ENCODE measurements at places on chromosomes 2 and 18. TPM values are rescaled to one million over a fixed set of nuclear protein-coding genes. Genes with fewer than 3 reads are reported as not detected.

EML6 gene
- total RNA-seq = 1.2 TPM

USP34 gene
- 54.5 TPM for total RNA-seq

POTEI gene
- total RNA-seq = 0.14 TPM

EPB41L3 gene
- 17.8 TPM for total RNA-seq

RBM44 gene
- 0.85 TPM for total RNA-seq

SMYD1 gene
- total RNA-seq = 0.42 TPM

SP9 gene
- total RNA-seq = not detected

CRYGD gene
- not detected for total RNA-seq

YPEL5 gene
- total RNA-seq = 77.3 TPM

EPHA4 gene
- total RNA-seq = 9.0 TPM

ARHGAP28 gene
- total RNA-seq = 4.7 TPM

ACVR1C gene
- total RNA-seq = 0.24 TPM

ANKRD44 gene
- total RNA-seq = 72.9 TPM

BMP10 gene
- 0.14 TPM for total RNA-seq

GRCh38 chr2:241310917-241311566 lies 4.4 kb downstream of the HDLBP start:
- no peak overlapping the region for H3K4me3 ChIP-seq
- H3K27ac ChIP-seq = peak overlapping the region; percentile 26
- no peaks in the 10 kb centered on the region for H3K36me3 ChIP-seq
- peaks cover 14% of the 10 kb centered on the region for H3K4me1 ChIP-seq

DNA sequence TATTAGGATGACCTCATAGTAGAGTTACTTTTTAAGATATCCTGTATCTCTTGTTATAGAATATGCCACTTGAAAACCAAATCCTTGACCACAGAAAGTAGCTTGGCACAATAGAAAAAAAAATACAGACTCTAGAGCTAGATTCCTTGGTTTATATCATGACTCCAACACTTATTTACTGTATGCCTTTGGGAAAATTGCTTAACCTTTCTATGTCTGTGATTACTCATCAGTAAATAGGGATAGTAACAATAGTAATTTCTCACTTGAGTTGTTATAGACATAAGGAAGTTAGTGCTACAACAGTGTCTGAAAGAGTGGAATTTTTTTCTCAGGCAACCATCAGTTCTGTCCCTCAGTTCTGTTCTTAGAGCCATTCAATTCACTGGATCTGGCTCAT lies 193.8 kb downstream of the GULP1 start:
- H3K27ac ChIP-seq = no peak overlapping the region
- H3K4me3 ChIP-seq = no peak overlapping the region
- H3K27me3 ChIP-seq = no peaks in the 10 kb centered on the region
- no peak for DNase-seq
- no peaks in the 10 kb centered on the region for H3K4me1 ChIP-seq

GRCh38 chr18:50695431-50696176 lies 124.2 kb downstream of the MRO start:
- no peaks in the 10 kb centered on the region for H3K36me3 ChIP-seq
- no peak overlapping the region for H3K4me3 ChIP-seq
- H3K27ac ChIP-seq = no peak overlapping the region

GRCh38 chr2:207086136-207086535 lies 79.6 kb downstream of the KLF7 start:
- peaks cover 50% of the 10 kb centered on the region for H3K36me3 ChIP-seq
- no peak overlapping the region for H3K27ac ChIP-seq
- H3K4me3 ChIP-seq = no peak overlapping the region
- H3K27me3 ChIP-seq = no peaks in the 10 kb centered on the region
- H3K4me1 ChIP-seq = peaks cover 7% of the 10 kb centered on the region
- no peak for DNase-seq

GRCh38 chr2:96501886-96502810 lies 3.0 kb downstream of the NEURL3 start:
- H3K4me3 ChIP-seq = no peak overlapping the region
- H3K27me3 ChIP-seq = no peaks in the 10 kb centered on the region
- H3K4me1 ChIP-seq = peaks cover 28% of the 10 kb centered on the region
- H3K27ac ChIP-seq = no peak overlapping the region
- no peak for DNase-seq

DNA sequence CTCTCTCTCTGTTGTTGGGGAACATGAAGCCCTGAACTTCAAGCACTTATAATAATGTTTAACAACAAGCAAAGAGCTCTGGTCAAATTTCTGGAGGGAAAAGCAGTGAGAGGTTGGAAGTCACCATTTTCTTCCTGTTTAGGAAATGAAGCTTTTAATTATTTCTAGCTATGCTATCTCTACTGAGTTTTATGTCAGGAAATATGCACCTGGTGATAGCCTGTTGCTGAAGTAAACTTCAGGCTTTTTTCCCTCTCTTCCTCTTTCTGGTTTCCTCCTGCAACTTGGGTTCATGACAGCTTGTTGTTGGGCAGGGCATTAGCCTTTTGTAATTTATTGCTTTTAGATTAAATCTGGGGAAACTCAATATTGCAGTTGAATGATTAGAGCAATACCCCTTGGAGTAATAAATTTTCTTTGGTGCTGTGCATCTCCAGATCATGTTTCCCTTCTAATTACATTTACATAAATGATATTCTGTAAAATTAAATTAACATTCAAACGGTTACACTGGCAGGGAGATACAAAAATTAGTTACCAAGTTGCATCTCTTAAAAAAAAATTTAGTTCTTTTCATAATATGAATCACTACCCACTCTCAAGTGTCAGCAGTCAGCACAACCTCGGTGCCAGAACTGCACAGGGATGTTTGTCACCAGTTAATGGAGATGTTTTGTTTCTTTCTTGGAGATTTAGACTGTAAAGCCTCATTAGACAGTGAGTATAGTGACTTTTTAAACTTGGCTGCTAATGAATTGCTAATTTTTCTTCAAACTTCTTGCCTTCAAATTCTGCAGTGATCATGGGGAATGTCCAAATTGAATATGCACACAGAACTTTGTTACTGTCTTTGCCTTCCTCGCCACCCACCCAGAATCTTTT lies 466.6 kb upstream of the ETAA1 start:
- H3K36me3 ChIP-seq = no peaks in the 10 kb centered on the region
- no peak overlapping the region for H3K4me3 ChIP-seq
- no peaks in the 10 kb centered on the region for H3K4me1 ChIP-seq
- H3K27ac ChIP-seq = no peak overlapping the region
- H3K27me3 ChIP-seq = no peaks in the 10 kb centered on the region

DNA sequence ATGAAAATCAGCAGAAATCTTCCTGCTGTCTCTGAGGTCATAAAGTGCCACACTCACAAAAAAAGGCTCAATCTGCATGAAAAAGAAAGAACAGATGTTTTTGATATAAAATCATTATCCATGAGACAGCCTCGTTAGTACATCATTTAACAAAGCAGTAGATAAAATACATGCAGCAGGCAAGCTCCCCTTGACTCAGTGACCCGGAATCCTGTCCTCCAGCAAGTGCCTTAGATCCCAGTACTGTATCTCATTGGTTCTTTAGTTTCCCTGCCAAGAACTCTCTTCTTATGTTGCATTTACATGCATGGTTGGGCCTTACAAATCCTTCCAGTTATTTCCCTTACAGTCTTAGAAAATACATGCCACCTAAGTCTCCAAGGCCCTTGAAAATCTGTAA lies 148.9 kb upstream of the CCDC195 start:
- no peak overlapping the region for H3K27ac ChIP-seq
- no peak overlapping the region for H3K4me3 ChIP-seq
- H3K4me1 ChIP-seq = no peaks in the 10 kb centered on the region
- no peaks in the 10 kb centered on the region for H3K27me3 ChIP-seq
- H3K36me3 ChIP-seq = peaks cover 78% of the 10 kb centered on the region

GRCh38 chr2:162244541-162245031 lies 1.3 kb upstream of the FAP start:
- H3K36me3 ChIP-seq = no peaks in the 10 kb centered on the region
- H3K4me1 ChIP-seq = no peaks in the 10 kb centered on the region
- no peaks in the 10 kb centered on the region for H3K27me3 ChIP-seq
- no peak for DNase-seq
- H3K27ac ChIP-seq = no peak overlapping the region

DNA sequence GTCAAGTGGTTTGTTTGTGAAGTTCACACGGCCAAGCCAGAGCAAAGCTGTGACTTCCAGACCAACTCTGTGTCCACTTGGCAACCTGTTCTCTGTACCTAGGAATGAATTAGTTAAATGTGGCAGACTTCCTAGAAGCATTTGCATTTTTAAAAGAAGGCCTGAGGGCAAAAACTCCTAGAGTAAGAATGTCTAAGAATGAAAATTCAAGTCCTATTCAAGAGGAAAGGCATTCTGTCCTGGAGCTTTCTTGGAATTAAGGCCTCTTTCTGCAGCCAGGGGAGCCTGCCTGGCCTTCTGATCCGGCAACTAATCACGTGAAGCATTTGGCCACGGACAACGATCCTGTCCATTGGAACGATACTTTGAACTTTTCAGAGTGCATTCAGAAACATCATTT lies 155.0 kb downstream of the SETBP1 start:
- H3K27me3 ChIP-seq = no peaks in the 10 kb centered on the region
- no peak for DNase-seq
- no peaks in the 10 kb centered on the region for H3K36me3 ChIP-seq

- H3K4me1 ChIP-seq = no peaks in the 10 kb centered on the region
- H3K4me3 ChIP-seq = no peak overlapping the region
- no peaks in the 10 kb centered on the region for H3K36me3 ChIP-seq
- H3K27ac ChIP-seq = no peak overlapping the region
- no peak for DNase-seq
These were observed 119.7 kb downstream of the UPP2 start for GRCh38 chr2:158221063-158222020.

GRCh38 chr2:36357847-36358659 lies 2.5 kb downstream of the CRIM1 start:
- no peak for DNase-seq
- H3K4me1 ChIP-seq = peaks cover 18% of the 10 kb centered on the region
- no peaks in the 10 kb centered on the region for H3K36me3 ChIP-seq
- H3K27ac ChIP-seq = peak overlapping the region; percentile 53
- H3K27me3 ChIP-seq = peaks cover 45% of the 10 kb centered on the region

DNA sequence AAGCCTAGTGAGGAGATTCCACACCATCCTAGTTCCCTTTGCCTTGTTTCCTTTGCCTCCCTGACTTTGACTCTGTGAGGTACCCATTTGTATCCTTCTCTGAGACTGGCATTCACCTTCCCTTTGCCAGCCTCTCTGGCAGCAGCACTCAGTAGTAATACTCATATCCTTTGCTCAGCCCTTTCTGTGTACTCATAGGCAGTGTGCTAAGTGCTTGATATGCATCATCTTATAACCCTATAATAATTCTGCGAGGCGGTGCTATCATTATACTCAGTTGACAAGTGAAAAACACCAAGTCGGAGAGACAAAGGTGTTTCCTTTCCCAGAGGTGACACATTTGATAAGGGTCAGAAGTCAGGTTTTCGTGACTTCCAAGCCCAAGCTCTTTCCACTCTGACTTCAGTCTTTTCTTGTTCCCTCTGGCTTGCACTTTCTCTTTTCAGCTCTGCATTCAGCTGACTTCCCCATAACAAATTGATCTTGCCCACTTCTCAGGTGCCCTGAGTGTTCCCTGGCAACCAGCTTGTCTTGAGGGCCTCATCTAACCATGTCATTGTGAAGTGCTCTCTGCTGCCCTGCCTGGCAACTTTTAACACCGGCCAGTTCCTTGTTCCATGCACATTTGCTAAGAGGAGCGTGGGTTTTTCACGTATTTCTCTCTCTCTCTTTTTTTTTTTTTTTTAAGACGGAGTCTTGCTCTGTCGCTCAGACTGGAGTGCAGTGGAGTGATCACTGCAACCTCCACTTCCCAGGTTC lies 94.5 kb upstream of the UPP2 start:
- no peaks in the 10 kb centered on the region for H3K4me1 ChIP-seq
- H3K27ac ChIP-seq = no peak overlapping the region
- DNase-seq = no peak
- no peak overlapping the region for H3K4me3 ChIP-seq
- H3K36me3 ChIP-seq = no peaks in the 10 kb centered on the region
- no peaks in the 10 kb centered on the region for H3K27me3 ChIP-seq

DNA sequence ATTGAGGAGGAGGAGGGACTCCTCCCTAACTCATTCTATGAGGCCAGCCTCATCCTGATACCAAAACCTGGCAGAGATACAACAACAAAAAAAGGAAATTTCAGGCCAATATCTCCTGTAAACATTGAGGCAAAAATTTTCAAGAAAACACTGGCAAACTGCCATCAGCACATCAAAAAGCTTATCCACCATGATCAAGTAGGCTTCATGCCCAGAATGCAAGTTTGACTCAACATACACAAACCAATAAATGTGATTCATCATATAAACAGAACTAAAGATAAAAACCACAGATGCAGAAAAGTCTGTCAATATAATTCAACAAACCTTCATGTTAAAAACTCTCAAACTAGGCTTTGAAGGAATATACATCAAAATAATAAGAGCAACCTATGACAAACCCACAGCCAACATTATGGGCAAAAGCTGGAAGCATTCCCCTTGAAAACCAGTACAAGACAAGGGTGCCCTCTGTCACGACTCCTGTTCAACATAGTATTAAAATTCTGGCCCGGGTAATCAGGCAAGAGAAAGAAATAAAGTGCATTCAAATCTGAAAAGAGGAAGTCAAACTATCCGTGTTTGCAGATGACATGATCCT lies 1014.3 kb downstream of the CBLN2 start:
- no peaks in the 10 kb centered on the region for H3K4me1 ChIP-seq
- H3K27me3 ChIP-seq = no peaks in the 10 kb centered on the region
- H3K27ac ChIP-seq = no peak overlapping the region
- no peak for DNase-seq
- no peak overlapping the region for H3K4me3 ChIP-seq

GRCh38 chr2:27353762-27354596 lies 2.6 kb downstream of the GTF3C2 start:
- H3K4me1 ChIP-seq = peaks cover 18% of the 10 kb centered on the region
- no peaks in the 10 kb centered on the region for H3K36me3 ChIP-seq
- H3K27me3 ChIP-seq = no peaks in the 10 kb centered on the region
- no peak overlapping the region for H3K4me3 ChIP-seq

GRCh38 chr2:65518751-65519150 lies 86.4 kb upstream of the SPRED2 start:
- H3K4me3 ChIP-seq = no peak overlapping the region
- no peak for DNase-seq
- H3K27me3 ChIP-seq = no peaks in the 10 kb centered on the region
- H3K27ac ChIP-seq = no peak overlapping the region
- no peaks in the 10 kb centered on the region for H3K36me3 ChIP-seq
- H3K4me1 ChIP-seq = no peaks in the 10 kb centered on the region

- H3K27ac ChIP-seq = no peak overlapping the region
- no peak for DNase-seq
- H3K4me1 ChIP-seq = no peaks in the 10 kb centered on the region
- H3K27me3 ChIP-seq = no peaks in the 10 kb centered on the region
- no peak overlapping the region for H3K4me3 ChIP-seq
- H3K36me3 ChIP-seq = no peaks in the 10 kb centered on the region
These were observed 37.2 kb upstream of the RTN4 start for GRCh38 chr2:55087501-55087900.

DNA sequence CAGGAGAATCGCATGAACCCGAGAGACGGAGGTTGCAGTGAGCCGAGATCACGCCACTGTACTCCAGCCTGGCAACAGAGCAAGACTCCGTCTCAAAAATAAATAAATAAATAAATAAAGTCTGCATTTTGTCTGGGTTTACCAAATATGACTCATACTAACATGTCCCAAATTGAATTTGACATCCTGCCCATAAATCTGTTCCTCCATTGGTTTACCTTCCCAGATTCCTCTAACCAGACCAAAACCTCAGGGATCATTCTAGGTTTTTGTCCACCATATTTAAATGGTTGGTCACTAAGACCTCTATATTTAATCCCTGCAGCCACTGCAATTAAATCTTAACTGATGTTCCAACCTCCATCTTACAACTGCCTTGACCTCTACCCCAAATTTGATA lies 150.9 kb downstream of the ATAD2B start:
- no peaks in the 10 kb centered on the region for H3K27me3 ChIP-seq
- no peak for DNase-seq
- H3K36me3 ChIP-seq = peaks cover 22% of the 10 kb centered on the region
- H3K4me3 ChIP-seq = no peak overlapping the region
- H3K27ac ChIP-seq = no peak overlapping the region
- H3K4me1 ChIP-seq = no peaks in the 10 kb centered on the region

All from thymus (tissue), 14 donors.